ENCODE measurements at places on chromosomes 3 and 15.

- DNase-seq, result no peak
Observed at GRCh38 chr3:69850849-69851248, 111.6 kb downstream of the MITF start.

DNA sequence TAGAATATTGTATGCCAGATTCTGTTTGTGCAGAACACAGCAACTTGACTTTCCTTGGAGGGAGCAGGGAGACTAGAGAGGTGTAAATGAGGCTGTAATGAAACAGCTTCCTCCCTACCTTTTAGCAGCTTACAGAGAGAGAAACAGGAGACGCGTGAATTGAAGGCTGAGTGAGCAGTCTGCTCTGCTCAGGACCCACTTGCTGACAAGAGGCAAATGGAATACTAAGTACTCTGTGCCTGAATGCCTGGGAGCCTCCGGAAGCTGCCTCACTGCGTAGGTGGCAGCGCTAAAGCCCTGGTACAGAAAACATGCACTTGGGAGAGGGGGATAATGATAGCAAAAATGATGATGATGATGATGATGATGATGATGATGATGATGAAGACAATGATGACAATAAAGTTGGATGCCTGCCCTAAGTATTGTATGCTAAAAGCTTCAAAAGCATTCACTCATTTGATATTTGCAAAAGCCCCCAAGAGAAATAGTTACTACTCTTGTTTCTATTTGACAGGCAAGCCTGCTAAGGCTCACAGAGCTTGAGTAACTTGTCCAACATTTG, 548.9 kb downstream of the NTRK3 start:
- no peak for DNase-seq

GRCh38 chr15:66864086-66864830, 162.2 kb downstream of the SMAD6 start:
- no peak for DNase-seq

- DNase-seq, result no peak
Observed at GRCh38 chr3:129512595-129512994, 15.8 kb upstream of the RHO start.

- no peak for DNase-seq
Observed at GRCh38 chr15:53447053-53447574, 312.3 kb downstream of the WDR72 start.

DNA sequence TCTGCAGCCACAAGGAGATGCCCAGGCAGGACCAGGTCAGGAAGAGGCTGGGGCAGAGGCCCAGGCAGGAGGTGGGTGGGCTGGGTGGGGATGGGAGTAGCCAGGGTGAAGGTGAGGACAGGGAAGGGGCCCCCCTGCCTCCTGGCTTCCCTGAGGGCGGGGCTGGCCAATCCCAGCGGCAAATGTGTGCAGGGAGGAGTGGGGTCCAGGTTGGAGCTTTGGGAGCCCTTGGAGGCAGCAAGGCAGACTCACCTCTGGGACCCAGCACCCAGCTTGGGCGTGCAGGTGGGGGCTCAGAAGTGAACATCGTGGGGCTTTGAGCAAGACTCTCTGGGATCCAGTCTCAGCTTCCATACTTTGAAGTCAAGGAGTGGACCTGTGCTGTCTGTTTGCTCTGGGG, 25.2 kb downstream of the GP9 start:
- no peak for DNase-seq

DNA sequence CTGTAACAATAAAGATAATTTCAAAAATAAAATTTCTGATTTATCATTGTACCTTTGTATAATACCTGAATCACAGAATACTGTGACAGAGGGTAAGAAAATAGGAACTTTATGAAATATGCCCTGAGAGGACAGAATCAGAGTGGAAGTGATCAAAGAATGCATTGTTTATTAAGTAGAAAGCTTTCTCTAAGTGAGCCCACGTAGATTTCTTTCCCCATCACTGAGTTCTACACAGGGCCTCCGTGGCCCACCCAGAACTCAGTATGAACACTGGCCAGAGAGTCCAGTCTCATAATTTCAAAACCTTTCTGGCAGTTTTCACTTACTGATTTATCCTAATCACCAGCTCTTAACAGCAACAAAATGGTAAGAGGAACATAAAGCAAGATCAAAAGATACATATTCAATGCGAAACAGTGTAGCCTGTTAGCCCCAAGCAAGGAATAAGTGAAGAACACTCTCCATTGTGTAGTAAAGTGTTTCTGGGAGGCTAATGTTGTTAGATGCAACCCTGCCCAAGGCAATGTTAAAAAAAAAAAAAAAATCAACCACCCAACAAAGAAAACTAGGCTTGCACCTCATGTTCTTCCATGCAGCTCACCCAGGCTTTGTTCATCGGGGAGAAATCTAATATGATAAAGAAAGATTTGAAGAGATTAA, 341.3 kb downstream of the LSAMP start:
- DNase-seq, result no peak

- DNase-seq, result peak; percentile 84
Observed at GRCh38 chr3:128075522-128076482, 23.6 kb downstream of the SEC61A1 start.

DNA sequence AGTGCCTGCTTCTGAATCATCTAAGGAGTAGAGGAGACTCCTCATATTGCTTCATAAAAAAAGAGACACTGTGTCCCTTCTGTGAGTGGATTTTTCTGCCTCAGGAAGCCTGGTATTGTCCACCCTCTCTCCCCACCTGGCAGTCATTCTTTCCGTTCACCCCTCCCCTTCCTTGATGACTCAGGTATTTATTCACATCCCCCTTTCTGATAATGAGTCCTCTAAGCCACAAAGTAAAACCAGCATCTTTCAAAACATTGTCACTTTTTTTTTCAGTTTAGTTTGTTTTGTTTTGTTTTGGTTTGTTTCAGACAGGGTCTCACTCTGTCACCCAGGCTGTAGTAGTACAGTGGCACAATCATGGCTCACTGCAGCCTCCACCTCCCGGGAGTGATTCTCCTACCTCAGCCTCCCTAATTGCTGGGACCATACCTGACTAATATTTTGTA, 65.2 kb upstream of the UBE2E1 start:
- peak; percentile 46 for DNase-seq

All from NCI-H2029 (cell line).